ENCODE measurements at places on chromosomes 2 and 18.

DNA sequence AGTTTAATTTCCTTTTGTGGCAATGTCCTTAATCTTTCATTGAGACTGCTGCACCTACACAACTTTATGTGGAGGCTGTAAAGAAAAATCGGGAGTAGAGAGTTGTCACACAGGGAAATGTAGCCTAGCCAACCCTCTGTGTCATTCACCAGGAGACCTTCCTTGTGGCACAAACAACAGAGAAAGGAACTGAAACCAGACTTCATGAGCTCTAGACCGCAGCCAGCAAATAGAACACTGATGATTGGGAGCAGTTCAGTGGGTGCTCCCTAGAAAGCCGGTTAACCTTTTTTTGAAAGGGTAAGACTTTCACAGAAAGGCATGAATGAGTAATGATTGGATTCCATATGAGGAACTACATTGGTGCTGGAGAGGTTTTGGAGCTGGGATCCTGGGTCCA lies 1752.4 kb upstream of the CELF4 start:
- no peak for DNase-seq

DNA sequence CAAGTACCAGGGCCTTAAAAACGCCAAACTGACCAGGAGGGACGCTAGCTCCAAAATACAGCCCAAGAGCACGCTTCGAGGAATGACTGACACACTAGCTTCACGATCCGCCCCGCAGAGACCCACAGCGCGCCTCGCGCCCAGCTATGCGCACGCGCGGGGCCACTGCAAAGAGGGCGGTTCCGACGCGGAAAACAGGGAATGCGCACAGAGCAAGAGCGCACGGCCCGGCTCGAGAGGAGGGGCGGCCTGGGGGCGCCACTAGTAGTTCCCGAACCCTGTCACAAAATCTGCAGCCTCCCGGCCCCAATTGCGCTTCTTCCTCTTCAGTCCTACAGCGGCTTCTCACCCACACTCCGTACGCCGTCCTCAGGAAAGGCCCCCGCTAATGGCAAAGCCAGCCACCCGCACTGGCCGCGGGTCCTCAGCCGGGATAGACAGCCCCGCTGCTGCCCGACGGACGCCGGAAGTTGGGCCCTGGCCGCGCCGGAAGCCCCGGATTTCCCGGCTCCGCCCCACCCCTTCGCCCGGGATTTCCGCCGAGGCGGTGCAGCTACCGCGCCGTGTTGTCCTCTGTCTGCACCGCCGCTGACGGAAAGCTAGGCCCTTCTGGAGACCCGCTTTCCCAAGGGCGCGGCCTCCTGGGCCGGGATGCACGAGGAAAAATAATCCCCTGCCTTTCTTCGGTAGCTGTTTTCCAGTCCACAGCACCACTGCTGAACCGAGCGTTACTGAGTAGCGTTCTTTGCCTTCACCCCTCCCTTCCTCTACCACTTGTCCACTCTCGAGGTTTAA lies at the start of gene HDHD2:
HDHD2 (minus strand) TSS at position 472 of the 795 bp plus-strand sequence. CDS start 14,061 bp downstream, outside the sequence.
- peak; percentile 71 for DNase-seq

DNA sequence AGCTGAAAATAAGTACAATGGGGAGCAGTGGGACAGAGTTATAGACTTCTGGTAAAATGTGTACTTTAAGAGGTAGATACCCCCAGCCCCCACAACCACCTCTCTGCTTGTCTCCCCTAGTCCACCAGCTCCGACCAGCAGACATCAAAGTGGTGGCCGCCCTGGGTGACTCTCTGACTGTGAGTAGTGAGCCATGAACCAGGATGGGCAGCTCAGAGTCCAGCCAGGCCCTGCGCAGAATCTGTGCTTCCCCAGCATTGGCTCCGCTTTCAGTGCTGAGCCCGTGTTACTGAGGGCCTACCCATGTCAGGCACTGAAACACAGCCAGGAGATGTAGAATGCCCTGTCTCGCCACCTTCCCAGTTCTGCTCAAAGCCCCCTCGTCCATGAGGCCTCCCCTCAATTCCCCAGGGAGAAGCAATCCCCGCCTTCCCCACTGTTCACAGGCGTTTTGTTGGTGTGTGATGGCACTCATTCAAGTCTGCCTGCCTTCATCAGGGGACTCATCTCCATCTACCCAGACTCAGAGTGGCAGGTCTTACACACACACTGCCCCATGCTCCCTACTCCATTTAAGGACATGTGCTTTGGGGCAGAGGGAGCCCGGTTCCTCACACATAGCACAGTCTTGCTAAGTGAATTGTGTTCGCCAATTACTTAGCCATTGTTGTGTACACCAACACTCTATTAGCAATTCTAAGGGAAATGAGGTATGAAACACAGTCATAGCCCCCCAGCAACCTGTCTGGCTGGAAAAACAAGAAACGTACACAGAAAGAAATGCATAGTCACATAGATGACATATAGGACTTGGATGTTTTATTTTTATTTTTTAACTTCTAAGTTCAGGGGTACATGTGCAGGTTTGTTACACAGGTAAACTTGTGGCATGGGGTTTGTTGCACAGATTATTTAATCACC lies 122.6 kb downstream of the PLB1 start:
- DNase-seq = peak; percentile 24

GRCh38 chr2:177314194-177314593 lies 49.7 kb upstream of the NFE2L2 start:
- no peak for DNase-seq

- DNase-seq = no peak
Observed at GRCh38 chr2:167406558-167406957, 518.3 kb downstream of the XIRP2 start.

DNA sequence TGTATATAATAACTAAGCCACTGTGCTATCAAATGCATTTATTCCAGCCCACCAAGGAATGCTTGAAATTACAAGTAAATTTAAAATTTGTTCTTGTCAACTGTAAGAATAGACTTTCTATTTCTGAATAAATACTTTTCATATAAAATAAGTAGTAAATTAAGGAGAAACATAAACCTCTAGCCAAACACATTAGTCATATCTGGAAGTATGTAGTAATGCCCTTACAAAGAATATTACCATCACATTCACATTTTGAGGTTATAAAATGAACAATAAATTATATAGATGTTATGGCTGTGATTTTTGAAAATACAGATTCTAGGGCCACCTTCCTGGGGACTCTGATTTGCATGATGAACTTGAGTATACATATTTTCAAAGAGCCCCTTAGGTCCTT lies 54.7 kb downstream of the SERPINB7 start:
- DNase-seq = no peak

DNA sequence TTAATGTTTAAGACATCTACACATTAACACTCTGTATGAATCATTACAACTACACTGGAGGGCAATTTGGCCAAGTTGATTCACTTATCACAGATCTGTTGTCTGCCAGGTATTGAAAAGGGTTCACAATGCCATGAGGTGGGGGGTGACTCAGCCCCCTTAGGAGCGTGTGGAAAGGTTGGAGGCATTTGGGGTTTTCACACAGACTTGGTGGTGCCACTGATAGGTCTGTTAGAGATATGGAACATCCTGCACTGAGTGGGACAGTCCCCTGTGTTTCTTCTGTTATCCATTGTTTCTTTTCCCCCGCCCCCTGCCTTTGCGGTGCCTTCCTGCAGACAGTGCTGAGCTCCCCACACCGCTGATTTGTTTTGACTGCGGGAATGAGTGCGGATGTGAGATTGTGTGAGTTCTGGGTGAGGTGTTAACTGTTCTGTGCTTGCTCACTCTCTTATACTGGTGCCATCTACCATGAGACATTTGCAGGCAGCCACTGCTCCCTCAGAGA lies 9.3 kb upstream of the TSN start:
- DNase-seq = no peak

GRCh38 chr2:239027391-239028252 lies 179.7 kb downstream of the TWIST2 start:
- DNase-seq = no peak

DNA sequence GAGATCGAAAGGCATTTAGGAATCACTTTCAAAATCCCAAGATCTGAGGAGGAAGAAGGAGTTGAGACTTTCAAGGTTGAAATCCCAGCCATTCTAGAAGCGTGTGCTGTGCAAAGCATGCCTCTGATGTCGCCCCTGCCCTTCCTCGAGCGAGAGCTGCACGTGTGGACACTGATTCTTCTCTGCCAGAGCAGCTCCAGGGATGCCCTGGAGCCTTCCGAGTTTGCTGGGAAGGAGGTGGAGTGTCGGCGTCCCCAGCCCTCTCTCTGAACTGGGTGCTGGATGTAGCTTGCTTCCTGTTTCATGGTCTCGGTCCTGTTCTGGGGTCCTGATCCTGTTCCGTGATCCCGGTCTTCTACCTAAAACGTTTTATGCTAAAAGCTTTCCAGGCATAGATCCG lies 76.1 kb downstream of the TWIST2 start:
- no peak for DNase-seq

DNA sequence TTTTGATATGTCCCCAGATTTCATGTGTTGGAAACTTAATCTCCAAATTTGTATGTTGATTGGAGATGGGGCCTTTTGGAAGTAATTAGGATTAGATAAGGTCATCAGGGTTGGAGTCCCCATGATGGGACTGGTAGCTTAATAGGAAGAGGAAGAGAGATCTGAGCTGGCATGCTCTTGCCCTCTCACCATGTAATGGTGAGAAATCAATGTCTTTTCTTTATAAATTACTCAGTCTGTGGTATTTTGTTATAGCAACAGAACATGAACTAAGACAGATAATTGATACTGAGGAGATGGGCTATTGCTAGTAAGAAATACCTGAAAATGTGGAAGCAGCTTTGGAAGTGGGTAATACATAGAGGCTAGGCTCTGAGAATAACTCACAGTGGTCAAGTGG lies 48.0 kb downstream of the CDC42EP3 start:
- DNase-seq = no peak

DNA sequence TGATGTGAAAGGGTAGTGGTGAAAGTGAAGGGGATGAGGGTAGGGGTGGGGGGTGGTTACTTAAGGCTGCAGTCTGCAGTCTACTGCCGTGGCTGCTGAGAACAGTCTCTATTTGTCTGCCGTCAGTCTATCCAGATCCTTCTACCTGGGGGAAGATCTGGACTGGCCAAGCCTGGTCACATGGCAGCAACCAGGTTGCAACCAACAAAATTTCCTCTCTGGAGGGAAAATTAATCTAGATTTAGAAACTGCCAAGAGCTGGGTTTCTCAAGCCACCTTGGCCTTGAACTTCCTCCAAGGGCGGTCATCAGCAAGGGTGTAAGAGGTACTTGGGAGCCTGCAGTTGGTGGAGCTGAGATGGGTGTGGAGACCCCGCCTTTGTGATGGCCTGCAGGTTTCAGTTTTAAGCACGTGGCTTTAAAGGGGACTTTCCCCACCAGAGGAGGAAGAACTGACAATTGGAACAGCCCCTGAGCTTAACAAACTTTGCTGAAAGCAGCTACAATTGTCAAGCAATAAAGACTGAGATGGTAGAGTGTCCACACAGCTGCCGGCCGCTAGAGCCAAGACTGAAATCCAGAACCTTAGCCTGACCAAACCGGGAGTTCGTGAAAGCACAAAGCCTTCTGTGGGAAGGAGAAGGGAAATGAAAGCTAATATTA lies 31.4 kb upstream of the KCMF1 start:
- peak; percentile 57 for DNase-seq

GRCh38 chr2:46979571-46979979 lies 64.0 kb upstream of the MCFD2 start:
- no peak for DNase-seq

DNA sequence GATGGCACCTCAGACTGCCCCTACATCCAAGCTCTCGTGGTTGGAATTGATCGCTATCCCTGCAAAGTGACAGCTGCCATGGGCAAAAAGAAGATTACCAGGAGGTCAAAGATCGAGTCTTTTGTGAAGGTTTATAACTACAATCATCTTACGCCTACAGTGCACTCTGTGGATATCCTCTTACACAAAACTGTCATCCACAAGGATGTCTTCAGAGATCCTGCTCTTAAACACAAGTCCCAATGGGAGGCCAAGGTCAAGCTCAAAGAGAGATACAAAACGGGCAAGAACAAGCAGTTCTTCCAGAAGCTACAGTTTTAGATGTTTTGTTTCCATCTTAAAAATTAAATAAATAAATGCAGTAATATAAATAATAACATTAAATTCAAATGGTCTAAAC lies 45.4 kb downstream of the INO80D start:
- no peak for DNase-seq

DNA sequence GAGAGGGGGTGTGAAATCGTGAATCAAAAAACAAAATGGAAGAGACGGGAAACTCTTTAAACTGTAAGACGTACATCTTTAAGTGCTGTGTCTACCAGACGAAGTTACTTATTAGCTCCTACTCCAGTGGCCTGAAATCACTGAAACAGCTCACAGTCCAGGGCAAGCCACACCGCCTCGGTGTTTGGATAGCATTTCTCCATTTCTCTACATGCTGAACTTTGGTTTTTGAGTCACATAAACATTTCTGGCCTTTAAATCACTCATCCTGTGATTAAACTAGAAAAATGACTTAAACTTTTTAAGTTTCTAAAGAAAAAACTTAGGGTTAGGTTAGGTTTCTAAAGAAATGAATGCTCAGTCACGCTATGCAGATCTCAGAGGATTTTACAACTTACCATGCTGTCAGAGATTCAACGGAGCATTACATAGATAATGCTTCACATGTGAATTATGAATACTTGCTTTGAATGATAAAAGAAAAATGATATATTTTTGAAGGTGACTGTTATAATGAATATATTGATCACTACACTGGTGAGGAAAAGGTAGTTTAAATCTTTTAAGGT lies 138.4 kb downstream of the MBP start:
- DNase-seq = no peak

DNA sequence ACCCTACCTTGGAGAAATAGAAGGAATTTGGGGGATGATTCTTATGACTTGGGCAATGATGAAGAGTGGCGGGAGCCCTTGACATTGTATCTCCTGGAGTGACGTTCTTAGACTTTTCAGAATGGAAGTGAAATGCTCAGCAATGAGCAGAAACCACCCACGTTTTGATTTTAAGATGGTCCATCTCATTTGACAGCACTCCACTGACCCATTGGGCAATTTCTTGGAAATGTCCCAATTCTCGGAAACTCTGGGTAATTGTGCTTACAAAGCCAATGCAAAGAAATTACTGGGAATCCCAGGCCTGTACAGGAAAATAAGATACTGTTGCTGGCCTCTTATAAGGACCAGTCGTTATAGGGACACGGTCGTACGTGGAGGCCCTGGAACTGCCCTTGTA lies 170.0 kb upstream of the COPS8 start:
- no peak for DNase-seq

DNA sequence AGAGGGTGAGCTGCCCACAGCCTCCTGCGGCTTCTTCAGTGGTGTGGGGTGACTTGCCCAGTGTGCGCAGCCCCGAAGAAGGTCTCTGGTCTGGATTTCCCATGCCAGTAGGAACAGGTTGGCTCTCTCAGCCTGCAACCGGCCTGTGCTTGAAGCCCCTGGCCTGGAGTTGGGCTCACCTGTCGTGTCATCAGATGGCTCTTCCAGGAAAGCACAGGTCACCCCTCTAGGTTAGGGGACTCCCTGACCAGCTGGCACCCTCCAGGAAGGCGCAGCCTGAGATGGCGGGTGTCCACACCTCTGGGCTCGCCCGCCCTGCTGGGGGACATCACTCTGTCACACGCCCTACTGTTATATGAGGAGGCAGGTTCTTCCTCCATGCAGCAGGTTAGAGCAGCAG lies 179.8 kb downstream of the SEPTIN10 start:
- no peak for DNase-seq

- no peak for DNase-seq
Observed at GRCh38 chr2:98736464-98736889, 5.5 kb upstream of the MGAT4A start.

All from CD8-positive, alpha-beta memory T cell (primary cell).